ENCODE measurements at places on chromosomes 4 and X.

- DNase-seq = peak; percentile 16
Measured at GRCh38 chr4:153151535-153152455, 52.4 kb upstream of the TRIM2 start.

- DNase-seq = no peak
Measured at GRCh38 chr4:15653864-15654592, 1.1 kb downstream of the FBXL5 start.

GRCh38 chr4:62058571-62058970, 858.4 kb downstream of the ADGRL3 start:
- no peak for DNase-seq

GRCh38 chr4:19026281-19026680, 1004.7 kb upstream of the LCORL start:
- no peak for DNase-seq

DNA sequence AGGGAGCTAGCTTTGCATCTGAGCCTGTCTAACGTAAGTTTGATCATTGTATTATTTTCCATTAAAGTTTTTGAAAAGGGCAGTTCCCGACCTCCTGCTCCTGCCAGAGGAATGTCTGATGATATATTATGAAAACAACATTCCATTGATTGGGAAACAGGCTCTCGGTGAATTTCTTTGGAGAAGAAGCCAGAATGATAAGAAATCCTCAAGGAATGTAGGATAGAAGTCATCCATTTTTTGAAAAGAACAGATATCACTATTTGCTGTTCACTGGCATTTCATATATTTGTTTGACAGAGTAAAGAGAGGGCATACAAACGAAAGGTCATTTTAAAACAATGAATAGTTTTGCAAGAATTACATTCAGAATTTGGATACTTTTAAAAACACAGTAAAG, 781.0 kb upstream of the HTR2C start:
- no peak for DNase-seq

- DNase-seq = peak; percentile 68
Measured at GRCh38 chr4:105191621-105192210, 45.0 kb downstream of the TET2 start.

DNA sequence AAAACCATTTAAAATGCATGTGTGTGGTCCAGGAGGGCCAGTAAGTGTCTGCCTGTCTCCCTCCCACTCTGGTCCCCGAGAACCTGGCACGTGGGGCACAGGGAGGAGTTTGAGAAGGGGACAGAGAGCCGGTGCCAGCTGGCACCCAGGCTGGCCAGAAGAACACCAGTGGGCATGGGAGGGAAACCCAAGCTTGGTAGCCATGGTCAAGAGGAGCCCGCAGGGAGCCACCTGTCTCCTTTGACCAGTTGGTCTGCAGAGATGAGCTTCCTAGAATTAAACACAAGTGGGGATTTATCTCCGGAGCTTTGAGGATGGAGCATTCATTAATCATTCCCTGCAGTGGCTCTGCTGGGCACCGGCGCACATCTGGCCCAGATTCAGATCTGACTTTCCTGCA, 41.6 kb downstream of the HMX1 start:
- no peak for DNase-seq

DNA sequence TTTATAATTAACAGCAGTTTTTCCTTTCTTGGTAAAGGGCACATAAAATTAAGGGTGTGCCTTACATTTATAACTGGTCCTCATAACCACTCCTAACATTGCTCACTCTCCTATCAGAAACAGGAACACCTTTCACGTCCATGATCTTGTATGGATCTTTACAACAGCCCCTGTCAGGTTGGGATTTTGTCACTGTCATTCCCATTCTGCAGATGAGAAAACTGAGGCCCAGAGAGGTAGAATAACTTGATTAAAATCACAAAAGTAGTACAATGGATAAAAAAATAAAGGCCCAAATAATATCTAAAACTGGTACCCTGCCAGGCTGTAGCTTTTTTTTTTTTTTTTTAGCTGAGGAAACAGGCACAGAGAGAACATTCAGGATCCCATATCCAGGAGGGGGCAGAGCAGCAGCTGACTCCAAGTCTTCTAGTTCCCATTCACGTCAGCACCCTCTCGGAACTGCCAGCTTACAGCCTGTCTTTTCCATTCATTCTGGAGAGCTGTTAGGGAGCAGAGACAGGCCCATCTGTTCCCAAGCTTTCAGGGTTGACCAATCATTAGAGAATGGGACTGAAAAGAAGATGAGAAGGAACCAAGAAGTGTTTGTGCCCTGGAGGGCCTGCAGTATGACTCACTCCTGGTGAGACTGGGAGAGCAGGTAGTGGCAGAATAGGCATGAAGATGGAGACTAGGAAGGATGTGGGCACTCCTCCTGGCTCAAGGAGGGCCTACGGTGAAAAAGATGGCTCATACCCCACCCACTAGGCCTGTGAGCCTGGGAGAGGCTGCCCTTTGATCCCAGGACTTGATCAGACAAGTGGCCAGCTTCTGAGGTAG, 7.3 kb downstream of the SUV39H1 start:
- no peak for DNase-seq

DNA sequence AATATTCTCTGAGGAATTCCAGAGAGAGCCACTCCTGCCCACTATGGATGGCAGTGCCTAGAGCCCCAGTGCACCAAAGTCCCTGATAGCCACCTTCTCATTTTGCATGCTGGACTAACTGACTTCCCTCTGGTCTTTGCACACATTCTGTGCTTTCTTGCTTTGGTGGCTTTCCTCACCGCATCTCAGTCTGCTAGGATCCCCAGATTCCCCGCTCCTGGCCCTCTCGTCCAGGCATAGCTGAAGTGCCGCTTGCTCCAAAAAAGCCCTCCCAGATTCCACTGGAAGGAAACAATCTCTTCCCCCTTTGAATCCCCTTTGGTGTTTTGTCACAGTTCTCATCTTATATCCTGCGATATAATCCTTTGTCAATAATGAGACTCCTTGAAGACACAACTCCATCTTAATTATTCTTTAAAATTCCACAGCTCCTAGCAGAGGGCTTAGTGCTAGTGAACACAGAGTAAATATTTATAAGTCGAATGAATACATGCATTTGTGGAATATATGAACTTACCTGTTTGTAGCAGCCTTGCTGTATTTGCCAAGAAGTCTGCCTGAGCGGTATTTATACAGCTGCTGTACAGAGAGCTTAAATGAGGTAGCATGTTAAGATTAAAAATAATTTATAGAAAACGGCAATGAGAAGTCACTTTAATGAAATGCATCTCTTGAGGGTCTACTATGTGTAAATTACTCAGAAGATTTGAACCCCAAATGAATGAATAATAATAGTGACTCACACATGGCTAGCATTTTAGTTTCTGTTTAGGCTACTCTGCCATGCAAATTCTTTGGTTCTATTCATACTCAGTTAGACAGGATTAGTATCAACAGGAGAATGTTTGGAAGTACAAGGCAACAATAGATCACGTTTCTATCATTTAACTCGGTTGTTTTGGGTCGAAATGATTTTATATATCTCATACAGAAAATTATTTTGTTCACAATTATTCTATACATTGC, 421.9 kb upstream of the TENM3 start:
- no peak for DNase-seq

DNA sequence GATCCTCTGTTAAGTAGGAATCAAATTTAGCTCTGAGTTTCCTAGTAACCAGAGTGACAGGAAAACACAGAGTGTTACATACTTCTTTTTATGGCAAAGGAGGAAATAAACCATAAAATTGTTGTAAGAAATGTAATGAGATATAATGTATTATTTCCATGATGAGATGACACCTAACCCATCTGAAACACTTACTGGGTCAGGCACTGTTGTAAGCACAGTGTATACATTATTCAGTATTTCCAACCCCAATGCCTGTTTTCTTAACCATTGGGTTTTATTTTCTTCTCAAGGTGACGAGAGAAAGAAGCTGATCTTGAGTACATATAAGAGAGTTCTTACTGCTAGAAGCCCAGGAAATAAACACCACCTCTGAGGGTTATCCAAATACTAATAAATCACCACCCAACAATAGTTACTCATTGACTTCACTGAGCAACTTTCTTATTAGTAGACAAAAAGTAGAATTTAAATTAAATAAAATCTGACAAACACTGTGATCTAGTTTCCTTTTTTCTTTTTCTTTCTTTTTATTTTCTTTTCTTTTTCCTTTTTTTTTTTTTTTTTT, 4.2 kb upstream of the ENAM start:
- no peak for DNase-seq

DNA sequence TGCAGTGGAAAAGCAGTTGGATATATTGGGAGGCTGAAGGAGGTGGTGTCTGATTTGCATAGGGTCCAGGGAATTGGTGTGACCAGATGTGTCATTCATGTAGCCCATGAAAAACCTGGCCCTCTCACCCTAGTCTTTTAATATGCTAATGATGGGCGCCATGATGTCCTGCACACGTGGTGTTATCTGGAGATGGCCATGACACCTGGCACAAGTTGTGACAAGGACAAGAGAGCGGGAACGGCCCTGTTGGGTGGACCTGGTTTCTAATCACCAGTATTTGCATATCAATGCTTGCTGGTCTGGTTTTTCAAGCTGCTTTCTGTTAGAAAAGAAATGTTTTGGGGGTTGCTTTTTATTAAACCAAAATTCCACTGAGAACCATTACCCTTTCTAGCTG, 87.4 kb downstream of the ZXDA start:
- DNase-seq = no peak

GRCh38 chr4:89069481-89069880, 12.5 kb upstream of the FAM13A start:
- no peak for DNase-seq

Data from NCI-H187 treated with DMSO at 0.1 percent for 48 hours (cell line).